ENCODE measurements at places on chromosomes 5 and 9.

GRCh38 chr9:75418518-75418917 lies 330.2 kb downstream of the OSTF1 start:
- no peak for DNase-seq

GRCh38 chr5:159034083-159034824 lies 65.5 kb downstream of the EBF1 start:
- DNase-seq, result no peak

DNA sequence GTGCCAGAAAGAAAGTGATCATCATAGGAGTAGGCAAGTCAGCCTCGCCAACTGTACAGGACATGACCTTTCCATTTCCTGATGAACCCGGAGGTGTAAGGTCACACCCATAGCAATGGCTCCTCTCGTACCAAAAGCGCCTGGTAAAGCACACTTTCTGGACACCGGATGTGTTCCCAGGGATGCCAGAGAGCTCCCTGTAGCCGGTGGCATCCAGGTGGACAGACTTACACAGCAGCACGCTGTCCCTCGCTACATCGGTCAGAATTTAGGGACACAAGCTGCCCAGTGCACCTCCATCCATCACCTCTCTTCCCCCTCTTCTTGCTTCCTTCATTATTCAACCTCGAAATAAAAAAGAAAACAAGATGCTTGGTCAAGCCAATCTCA lies 105.4 kb downstream of the SYK start:
- no peak for DNase-seq

DNA sequence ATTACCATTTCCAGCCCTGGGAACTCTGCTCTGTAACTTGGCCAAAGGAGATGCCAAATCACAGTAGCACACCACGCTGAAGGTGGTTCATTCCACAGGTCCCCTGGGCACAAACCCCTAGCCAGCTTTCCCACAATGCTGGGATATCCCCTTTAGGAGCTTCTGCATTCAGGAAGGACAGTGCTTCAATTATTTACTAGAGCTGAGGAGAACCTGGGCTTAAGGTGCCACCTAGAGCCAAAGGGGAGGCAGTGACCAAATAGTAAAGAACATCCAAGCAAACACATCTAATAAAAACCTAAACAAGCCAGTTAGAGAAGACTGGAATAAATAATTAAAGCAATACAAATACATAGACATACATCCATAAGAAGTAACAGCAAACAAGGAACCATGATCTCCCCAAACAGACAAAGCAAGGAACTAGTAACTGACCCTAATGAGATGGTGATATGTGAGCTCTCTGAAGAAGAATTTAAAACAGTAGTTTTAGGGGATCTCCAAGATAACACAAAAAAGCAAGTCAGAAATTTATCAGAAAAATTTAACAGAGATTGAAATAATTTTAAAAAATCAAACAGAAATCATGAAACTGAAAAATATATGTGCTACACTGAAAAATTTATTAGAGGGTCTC lies 14.6 kb downstream of the KIF4B start:
- no peak for DNase-seq

DNA sequence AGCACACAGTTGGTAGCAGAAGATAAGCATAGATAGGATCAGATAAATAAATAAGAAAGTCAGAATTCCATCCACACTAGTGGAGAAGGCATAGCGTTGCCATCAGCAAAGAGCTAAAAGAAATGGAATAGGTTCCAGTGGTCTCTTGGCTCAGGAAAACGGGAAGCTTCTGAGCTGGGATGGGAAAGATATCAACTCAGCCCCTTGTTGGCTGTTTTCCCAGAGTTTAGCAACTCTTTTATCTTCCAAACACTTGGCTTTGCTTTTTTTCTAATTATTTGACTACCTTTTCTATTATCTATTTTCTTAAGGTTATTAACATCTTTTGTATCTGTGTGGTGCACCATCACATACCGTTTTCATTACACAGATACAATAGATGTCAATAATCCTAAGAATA lies 445.7 kb upstream of the TRPC7 start:
- no peak for DNase-seq

Data from NCI-H1048 (cell line).